ENCODE measurements at places on chromosomes 11 and 22. TPM values are rescaled to one million over a fixed set of nuclear protein-coding genes. Genes with fewer than 3 reads are reported as not detected.

The OR52N4 gene
- not detected for total RNA-seq

The CTTN gene
- 367 TPM for total RNA-seq

The RIC3 gene
- not detected for total RNA-seq

The RFPL2 gene
- total RNA-seq: not detected

The LARGE1 gene
- 9.0 TPM for total RNA-seq

The TSKU gene
- 39.7 TPM for total RNA-seq

The YPEL1 gene
- 0.73 TPM for total RNA-seq

The PKP3 gene
- total RNA-seq: 4.7 TPM

The TTC36 gene
- 0.24 TPM for total RNA-seq

The BTBD18 gene
- not detected for total RNA-seq

The LRP4 gene
- total RNA-seq: 8.4 TPM

The OR51I1 gene
- not detected for total RNA-seq

The ANO1 gene
- 0.16 TPM for total RNA-seq

The SMIM35 gene
- total RNA-seq: not detected

The SEZ6L gene
- total RNA-seq: 0.16 TPM

The RHOD gene
- total RNA-seq: 27.1 TPM

The DGCR2 gene
- 55.7 TPM for total RNA-seq

The HOATZ gene
- not detected for total RNA-seq

The SHANK3 gene
- 0.85 TPM for total RNA-seq

The PTPN5 gene
- total RNA-seq: not detected

The DDTL gene
- 0.61 TPM for total RNA-seq

The NDUFS3 gene
- 49.5 TPM for total RNA-seq

The OR4D9 gene
- not detected for total RNA-seq

The TUB gene
- total RNA-seq: 17.8 TPM

The OR5B21 gene
- not detected for total RNA-seq

The TMEM191C gene
- total RNA-seq: 0.65 TPM

The RFPL3 gene
- not detected for total RNA-seq

The MAJIN gene
- not detected for total RNA-seq

The BAIAP2L2 gene
- total RNA-seq: 0.32 TPM

The BDNF gene
- total RNA-seq: 33.3 TPM

The TRIM68 gene
- total RNA-seq: 10.9 TPM

The NCAM1 gene
- 4.2 TPM for total RNA-seq

The MISFA gene
- total RNA-seq: 0.36 TPM

The PATE1 gene
- not detected for total RNA-seq

The POU2F3 gene
- 0.12 TPM for total RNA-seq

The LINC01488 gene
- not detected for total RNA-seq

The EXPH5 gene
- 3.4 TPM for total RNA-seq

The CELF1 gene
- total RNA-seq: 140 TPM

The KRTAP5-5 gene
- not detected for total RNA-seq

The UBE4A gene
- total RNA-seq: 66.4 TPM

The C1QTNF5 gene
- total RNA-seq: 28.6 TPM

The VWA5A gene
- 19.2 TPM for total RNA-seq

The CHRDL2 gene
- total RNA-seq: 0.16 TPM

The CCDC81 gene
- 0.73 TPM for total RNA-seq

The SLC22A6 gene
- not detected for total RNA-seq

The PGAP2 gene
- 12.5 TPM for total RNA-seq

The IL10RA gene
- total RNA-seq: 0.16 TPM

The CASTOR1 gene
- total RNA-seq: 11.2 TPM

The VPREB1 gene
- not detected for total RNA-seq

The FGF19 gene
- not detected for total RNA-seq

The ROM1 gene
- total RNA-seq: 5.5 TPM

The TRIM3 gene
- total RNA-seq: 26.6 TPM

The OR56A1 gene
- total RNA-seq: not detected

All from hair follicle dermal papilla cell (primary cell).